ENCODE measurements at places on chromosomes 5 and 9. TPM values are rescaled to one million over a fixed set of nuclear protein-coding genes. Genes with fewer than 3 reads are reported as not detected.

GRCh38 chr9:93136011-93136440, 2.0 kb upstream of the NINJ1 start:
- peak overlapping the region; percentile 17 for H3K4me3 ChIP-seq
- no peaks in the 10 kb centered on the region for H3K36me3 ChIP-seq
- peak overlapping the region; percentile 23 for H3K27ac ChIP-seq
- H3K4me1 ChIP-seq = peaks cover 14% of the 10 kb centered on the region
- no peaks in the 10 kb centered on the region for H3K27me3 ChIP-seq

DNA sequence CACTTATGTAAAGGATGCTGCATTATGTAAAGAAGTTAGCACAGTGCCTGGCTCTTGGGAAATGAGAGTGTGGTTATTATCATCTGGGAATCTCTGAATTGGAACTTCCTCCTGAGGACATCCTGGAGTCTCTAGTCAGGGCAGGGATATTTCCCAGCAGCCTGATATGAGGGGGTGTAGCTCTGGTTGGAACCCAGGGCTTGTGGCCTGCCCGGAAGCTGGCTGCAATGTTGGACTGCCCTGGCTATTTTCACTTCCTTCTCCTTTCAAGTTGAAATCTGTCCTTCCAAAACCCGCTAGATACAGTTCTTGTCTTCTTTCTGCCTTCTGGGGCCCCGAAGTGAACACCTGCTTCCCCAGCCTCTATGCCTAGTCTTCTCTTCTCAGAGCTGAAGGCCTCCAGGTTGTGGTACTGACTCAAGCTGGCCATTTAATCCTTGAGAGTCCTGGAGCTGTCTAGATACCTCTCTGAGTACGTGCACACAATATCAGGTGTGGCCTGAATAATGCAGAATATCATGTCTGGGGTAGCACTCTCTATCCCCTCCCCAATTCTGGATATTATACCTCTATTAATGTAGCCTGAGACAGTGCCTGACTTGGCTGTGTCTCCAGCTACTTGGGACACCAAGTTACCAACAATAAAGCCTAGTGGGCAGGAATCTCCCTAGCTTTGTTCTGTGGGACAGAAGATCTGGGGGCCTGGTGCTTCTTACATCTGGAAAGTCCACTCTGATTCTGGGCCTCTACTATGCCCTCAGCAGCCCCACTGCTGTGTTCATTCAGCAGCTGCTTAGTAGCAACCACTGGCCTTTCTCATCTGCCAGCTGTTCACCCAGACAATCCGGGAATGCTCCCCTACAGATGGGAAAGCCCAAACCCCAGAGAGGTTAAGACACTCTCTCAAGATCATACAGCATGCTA, 45.0 kb downstream of the SLC6A7 start:
- H3K27me3 ChIP-seq = no peaks in the 10 kb centered on the region
- DNase-seq = no peak
- no peak overlapping the region for H3K4me3 ChIP-seq
- no peak overlapping the region for H3K27ac ChIP-seq
- H3K4me1 ChIP-seq = no peaks in the 10 kb centered on the region
- H3K36me3 ChIP-seq = no peaks in the 10 kb centered on the region

DNA sequence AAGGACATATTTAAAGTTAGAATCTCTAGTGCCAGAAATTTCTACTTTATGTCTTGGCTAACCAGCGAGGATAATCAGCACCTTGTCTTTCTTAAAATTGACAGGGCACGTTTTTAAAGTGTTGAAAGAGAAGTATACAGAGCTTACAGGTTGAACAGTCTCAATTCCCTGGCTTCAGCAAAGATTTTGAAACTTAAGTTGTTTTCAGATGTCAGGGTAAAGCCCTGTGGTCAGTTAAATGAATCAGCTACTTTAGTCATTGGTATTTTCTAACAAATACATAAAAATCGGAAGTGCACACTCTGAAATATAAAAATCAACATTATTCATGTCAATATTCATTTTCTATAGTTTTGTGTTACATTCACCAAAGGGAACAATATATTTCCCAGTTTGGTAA, 29.1 kb downstream of the SNCAIP start:
- no peaks in the 10 kb centered on the region for H3K4me1 ChIP-seq
- no peak for DNase-seq
- H3K27me3 ChIP-seq = no peaks in the 10 kb centered on the region
- no peak overlapping the region for H3K27ac ChIP-seq
- no peak overlapping the region for H3K4me3 ChIP-seq

- no peak overlapping the region for H3K4me3 ChIP-seq
- no peak overlapping the region for H3K27ac ChIP-seq
- no peaks in the 10 kb centered on the region for H3K36me3 ChIP-seq
- H3K4me1 ChIP-seq = no peaks in the 10 kb centered on the region
- no peak for DNase-seq
These were observed 2.1 kb downstream of the PCDHA12 start for GRCh38 chr5:140877262-140877581.

- no peaks in the 10 kb centered on the region for H3K36me3 ChIP-seq
- H3K4me3 ChIP-seq = no peak overlapping the region
- no peaks in the 10 kb centered on the region for H3K27me3 ChIP-seq
- peak overlapping the region; percentile 50 for H3K27ac ChIP-seq
- no peak for DNase-seq
- H3K4me1 ChIP-seq = no peaks in the 10 kb centered on the region
These were observed 35.5 kb upstream of the B4GALT1 start for GRCh38 chr9:33202552-33203201.

DNA sequence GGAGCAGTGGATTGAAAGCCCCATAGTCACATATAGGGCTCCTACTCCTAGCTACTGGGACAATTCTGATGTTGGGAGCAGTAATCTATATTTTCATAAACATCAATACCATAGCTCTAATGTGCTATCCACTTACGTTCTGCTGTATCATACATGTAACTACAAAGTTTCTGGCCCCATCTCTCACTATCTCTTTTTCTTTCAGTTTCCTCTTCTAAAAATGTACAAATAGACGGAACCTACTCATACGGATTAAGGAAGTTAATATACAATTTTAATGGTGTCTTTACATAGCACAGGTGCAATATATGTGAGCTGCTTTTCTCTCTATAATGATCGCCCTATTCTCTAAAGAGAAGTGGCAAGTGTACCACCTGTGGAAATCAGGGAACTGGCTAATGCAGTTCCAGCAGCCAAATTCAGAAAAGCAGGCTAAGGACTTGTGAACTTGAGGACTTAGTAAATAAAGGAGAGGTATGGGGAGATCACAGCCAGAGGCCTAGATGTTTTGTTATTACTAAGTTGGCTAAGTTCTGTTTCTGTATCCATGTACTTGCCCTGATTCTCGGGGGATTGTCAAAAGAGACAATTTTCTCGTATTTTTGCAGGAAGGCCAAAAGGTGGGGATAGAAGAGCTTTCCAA, 1021.9 kb downstream of the CDH12 start:
- no peak for DNase-seq
- no peak overlapping the region for H3K4me3 ChIP-seq
- no peaks in the 10 kb centered on the region for H3K36me3 ChIP-seq
- no peak overlapping the region for H3K27ac ChIP-seq

DNA sequence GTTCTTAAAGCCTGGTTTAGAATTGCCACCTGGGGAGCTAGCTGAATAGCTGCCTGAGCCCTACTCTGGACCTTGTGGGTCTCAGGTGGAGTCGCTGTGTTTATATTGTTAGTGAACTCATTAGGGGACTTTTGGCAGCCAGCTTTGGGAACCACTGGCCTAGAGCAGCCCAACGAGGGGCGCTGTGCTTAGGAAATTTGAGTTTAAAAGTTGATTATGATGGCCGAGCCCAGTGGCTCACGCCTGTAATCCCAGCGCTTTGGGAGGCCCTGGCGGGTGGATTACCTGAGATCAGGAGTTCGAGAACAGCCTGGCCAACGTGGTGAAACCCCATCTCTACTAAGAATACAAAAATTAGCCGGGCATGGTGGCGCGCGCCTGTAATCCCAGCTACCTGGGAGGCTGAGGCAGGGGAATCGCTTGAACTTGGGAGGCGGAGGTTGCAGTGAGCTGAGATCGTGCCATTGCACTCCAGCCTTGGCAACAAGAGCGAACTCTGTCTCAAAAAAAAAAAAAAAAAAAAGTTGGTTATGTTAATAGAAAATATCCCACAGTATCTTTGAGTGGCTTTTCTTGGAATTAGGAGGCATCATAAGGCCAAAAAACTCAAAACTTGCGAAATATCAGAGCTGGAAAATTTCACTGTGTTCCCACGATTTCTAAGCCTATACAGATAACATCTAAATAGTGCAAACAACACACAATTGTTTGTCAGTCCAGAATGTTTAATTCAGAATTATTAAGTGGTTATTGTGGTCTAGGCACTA, 809 bp downstream of the MCCC2 start:
- peaks cover 2% of the 10 kb centered on the region for H3K4me1 ChIP-seq
- no peak for DNase-seq
- no peaks in the 10 kb centered on the region for H3K27me3 ChIP-seq
- H3K4me3 ChIP-seq = peak overlapping the region; percentile 85
- no peaks in the 10 kb centered on the region for H3K36me3 ChIP-seq

DNA sequence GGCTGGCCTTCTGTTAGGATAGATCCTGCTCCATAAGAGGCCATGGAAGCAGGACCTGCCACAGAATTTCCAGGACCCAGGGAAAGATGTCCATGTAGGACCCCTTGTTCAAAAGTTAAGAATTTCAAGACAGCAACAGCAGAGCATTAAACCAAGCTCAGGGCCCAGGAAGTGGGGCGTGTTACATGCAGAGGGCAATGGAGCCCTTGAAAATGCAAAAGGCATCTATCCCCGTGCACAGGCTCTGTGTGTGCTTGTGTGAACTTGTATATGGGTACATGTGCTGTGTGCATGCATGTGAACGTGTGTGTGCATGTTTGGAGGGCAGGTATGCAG, 14.4 kb upstream of the NKD2 start:
- no peaks in the 10 kb centered on the region for H3K27me3 ChIP-seq
- no peaks in the 10 kb centered on the region for H3K36me3 ChIP-seq
- no peak overlapping the region for H3K4me3 ChIP-seq
- DNase-seq = peak; percentile 15

GRCh38 chr9:35798658-35799374, 7.4 kb downstream of the NPR2 start:
- no peaks in the 10 kb centered on the region for H3K27me3 ChIP-seq
- H3K4me3 ChIP-seq = no peak overlapping the region
- H3K36me3 ChIP-seq = no peaks in the 10 kb centered on the region

- H3K4me1 ChIP-seq = no peaks in the 10 kb centered on the region
- H3K27ac ChIP-seq = peak overlapping the region; percentile 66
- DNase-seq = peak; percentile 37
- no peaks in the 10 kb centered on the region for H3K36me3 ChIP-seq
- H3K4me3 ChIP-seq = peak overlapping the region; percentile 85
These were observed 449 bp upstream of the PCSK5 start for GRCh38 chr9:75889977-75890471.

- DNase-seq = no peak
- no peak overlapping the region for H3K27ac ChIP-seq
- H3K4me3 ChIP-seq = no peak overlapping the region
- no peaks in the 10 kb centered on the region for H3K36me3 ChIP-seq
- no peaks in the 10 kb centered on the region for H3K4me1 ChIP-seq
- H3K27me3 ChIP-seq = peaks cover under 1% of the 10 kb centered on the region
These were observed 6.2 kb downstream of the PIP5K1B start for GRCh38 chr9:68711281-68711680.

DNA sequence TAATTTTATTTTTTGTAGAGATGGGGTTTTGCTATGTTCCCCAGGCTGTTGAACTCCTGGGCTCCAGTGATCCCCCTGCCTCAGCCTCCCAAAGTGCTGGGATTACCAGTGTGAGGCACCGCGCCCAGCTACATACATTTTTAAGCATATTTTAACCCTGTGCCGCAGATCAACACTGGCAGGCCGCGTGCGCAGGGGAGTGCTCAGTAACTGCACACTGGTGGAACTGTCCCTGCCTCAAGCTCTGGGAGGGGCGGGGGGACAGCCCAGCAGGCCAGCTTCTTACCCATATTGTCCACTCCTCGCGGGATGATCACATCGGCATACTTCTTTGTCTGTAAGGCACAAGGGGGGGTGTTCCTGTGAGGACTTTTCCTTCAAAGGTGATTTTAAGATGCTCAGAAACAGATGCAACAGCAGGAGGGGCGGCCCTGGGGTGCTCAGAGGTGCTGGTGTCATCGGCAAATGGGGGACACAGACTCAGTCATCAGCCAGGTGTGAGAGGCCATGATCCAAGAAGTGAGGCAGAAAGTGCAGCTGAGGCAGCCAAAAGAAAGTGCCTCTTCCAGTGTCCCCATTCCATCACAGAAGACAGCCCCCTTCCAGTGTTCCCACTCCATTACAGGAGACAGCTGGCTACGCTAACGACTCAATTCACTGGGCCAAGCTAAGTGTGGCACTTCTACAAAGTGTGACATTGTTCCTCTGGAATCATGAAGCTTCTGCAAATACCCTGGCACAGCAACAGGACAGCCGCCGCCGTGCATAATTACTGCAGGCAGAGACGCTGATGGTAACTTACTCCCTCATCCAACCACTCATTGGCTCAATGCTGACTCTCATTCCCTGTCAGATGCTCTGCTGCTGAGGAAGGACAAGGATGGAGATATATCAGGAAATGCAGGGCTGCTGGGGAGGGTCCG, 5.2 kb downstream of the UCK1 start:
- no peak overlapping the region for H3K27ac ChIP-seq
- H3K36me3 ChIP-seq = peaks cover 7% of the 10 kb centered on the region
- DNase-seq = no peak
- H3K4me3 ChIP-seq = no peak overlapping the region
- no peaks in the 10 kb centered on the region for H3K27me3 ChIP-seq
- H3K4me1 ChIP-seq = peaks cover 10% of the 10 kb centered on the region

GRCh38 chr5:141349917-141350619, at the start of gene PCDHGB1:
Gene PCDHGB1, plus strand, starts transcription at chr5:141350099. Its CDS starts 162 bp downstream, at chr5:141350261.
- no peaks in the 10 kb centered on the region for H3K4me1 ChIP-seq
- H3K36me3 ChIP-seq = no peaks in the 10 kb centered on the region
- H3K27ac ChIP-seq = no peak within 1 kb of the TSS
- no peak within 1 kb of the TSS for H3K4me3 ChIP-seq
- H3K27me3 ChIP-seq = peaks cover 3% of the 10 kb centered on the region
- DNase-seq = no peak

GRCh38 chr5:60504342-60504741, 195.6 kb downstream of the DEPDC1B start:
- H3K4me3 ChIP-seq = no peak overlapping the region
- DNase-seq = no peak
- no peaks in the 10 kb centered on the region for H3K27me3 ChIP-seq
- no peak overlapping the region for H3K27ac ChIP-seq
- H3K36me3 ChIP-seq = no peaks in the 10 kb centered on the region
- H3K4me1 ChIP-seq = no peaks in the 10 kb centered on the region

GRCh38 chr5:55429613-55430253, 105.0 kb downstream of the PLPP1 start:
- H3K4me1 ChIP-seq = no peaks in the 10 kb centered on the region
- no peak overlapping the region for H3K4me3 ChIP-seq
- DNase-seq = no peak
- H3K36me3 ChIP-seq = no peaks in the 10 kb centered on the region
- no peaks in the 10 kb centered on the region for H3K27me3 ChIP-seq

GRCh38 chr9:96651626-96652025, 3.5 kb downstream of the PRXL2C start:
- H3K4me1 ChIP-seq = no peaks in the 10 kb centered on the region
- no peak for DNase-seq
- no peak overlapping the region for H3K27ac ChIP-seq
- no peaks in the 10 kb centered on the region for H3K36me3 ChIP-seq
- no peak overlapping the region for H3K4me3 ChIP-seq
- H3K27me3 ChIP-seq = no peaks in the 10 kb centered on the region

Gene RUSC2
- total RNA-seq = 17.1 TPM

Gene CTXN3
- not detected for total RNA-seq

Gene CER1
- not detected for total RNA-seq

Gene NFIB
- 105 TPM for total RNA-seq

Gene CCNJL
- 3.6 TPM for total RNA-seq

Gene AK8
- 0.66 TPM for total RNA-seq

Gene IL3
- total RNA-seq = not detected

Gene SPATA9
- total RNA-seq = not detected

Gene PCDHB6
- total RNA-seq = 2.2 TPM

Gene PRR16
- 1.2 TPM for total RNA-seq

Gene SUB1
- 201 TPM for total RNA-seq

Gene SHOC1
- total RNA-seq = not detected

Gene ARHGEF37
- 29.2 TPM for total RNA-seq

All from breast epithelium (tissue), 4 donors.